Forelimb muscle (tissue), 1 donor: ENCODE measurements at places on chromosomes 3 and 15.

DNA sequence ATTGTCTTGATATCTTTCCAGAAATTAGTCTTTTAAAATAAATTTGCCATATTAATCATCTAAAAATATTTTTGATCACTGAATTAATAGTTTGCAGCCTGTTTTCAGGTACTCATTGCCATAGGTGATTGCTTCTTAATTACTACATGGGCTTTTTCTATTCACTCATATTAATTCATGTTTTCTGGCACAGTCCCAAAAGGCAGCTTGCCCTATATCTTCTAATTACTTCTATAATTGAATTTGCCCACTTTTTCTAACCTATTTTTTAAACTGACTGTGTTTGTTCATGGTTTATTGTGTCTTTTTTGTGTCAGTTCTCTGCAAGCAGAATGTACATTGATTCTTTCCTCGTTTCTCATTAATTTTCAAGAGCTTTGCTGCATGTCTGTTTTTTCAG, 85.7 kb upstream of the SOX2 start:
- no peak for DNase-seq

DNA sequence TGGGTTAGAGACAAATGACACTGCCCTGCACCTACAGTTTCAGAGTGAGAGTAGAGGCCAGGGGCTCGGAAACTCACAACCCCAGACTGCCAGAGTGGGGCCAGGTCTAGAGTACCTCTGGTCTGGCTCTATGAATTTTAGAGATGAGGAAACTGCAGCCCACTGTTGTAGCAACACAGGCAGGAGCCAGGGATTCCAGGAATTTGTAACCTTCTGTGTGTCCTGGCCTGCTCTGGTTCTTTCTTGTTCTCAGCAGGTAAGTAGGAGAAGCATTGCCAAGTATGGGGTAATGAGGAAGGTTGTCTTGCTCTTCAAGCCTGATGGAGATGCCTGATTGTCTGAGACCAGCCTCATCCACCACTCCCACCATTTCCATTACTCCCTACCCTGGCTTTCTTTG, 221.8 kb downstream of the UACA start:
- no peak for DNase-seq

DNA sequence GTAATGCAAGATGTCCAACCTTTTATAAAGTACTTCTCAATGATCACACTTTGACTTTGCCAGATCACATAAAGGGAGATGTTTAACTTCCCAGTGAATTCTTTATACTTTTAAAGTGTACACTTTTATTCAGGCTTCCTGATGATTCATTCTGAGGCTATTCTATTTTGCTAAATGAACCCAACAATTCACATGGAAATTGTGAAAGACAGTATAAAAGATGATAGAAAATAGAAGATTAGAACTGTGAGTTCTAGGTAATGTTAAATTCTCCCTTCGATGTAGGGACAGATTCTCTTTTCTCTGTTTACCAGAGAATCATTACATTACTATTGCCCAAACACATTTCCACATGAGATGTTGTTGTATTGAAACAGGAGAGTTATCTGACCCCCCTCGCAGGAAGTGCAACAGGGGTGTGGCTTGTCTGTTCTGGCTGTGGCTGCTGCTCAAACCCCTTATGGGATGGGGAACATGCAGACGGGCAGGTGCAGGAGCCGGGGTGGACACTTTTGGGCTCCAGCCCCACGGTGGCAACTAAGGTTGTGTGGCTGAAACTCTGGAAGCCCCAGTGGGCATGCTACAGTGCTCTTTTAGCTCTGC, 131.3 kb upstream of the LRTM1 start:
- no peak for DNase-seq

DNA sequence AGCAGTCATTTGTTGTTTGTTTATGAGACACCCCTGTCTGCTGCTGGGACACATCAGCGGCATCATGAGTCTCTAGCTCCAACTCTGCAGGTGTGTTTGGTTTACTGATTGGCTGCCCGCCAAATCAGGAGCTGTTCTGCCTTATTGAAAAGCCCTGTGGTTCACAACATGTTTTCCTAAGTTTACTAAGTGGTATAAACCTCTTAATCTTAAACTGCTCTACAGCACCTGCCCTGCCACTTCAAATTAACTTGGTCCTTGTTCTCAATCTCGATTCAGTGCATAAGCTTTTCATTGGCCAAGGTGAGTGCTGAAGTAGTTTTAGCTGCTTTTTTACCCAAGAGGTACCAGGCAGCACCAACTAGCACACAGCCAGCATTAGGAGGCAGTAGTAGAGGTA, 77.8 kb upstream of the WDR72 start:
- no peak for DNase-seq

DNA sequence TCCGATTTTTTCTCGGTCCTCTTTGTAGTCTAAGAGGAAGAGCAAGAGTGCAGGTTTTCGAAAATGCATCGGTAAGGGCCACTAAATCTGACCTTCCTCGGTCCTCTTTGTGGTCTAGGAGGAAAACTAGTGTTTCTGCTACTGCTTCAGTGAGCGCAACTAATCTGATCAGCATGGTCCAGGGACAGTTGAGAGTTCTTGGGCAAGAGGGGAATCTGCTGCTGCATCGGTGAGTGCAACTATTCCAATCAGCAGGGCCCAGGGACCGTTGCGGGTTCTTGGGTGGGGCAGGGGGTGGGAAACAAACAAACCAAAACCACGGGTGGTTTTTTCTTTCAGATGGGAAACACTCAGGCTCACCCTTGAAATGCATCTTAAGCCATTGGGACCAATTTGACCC, 10.5 kb upstream of the OSBPL11 start:
- no peak for DNase-seq

- DNase-seq, result no peak
Measured at GRCh38 chr15:73822998-73823397, 50.4 kb upstream of the TBC1D21 start.

DNA sequence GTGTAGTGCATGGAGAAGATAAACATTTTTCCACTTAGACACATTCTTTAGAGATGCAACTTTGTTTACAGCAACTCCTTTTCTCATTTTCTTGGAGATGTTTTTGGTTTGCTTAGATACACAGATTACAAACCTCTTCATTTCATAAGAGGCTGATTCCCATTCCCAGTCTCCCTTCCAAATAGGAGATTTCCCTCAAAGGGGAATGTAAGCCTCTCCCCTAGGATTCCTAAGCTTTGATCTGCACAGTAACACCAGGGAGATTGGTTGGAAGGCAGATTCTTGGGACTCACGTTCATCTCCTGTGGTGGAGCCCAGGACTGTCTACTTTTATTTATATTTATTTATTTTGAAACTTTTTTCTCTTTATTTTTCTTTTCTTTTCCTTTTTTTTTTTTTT, 63.2 kb downstream of the MCTP2 start:
- no peak for DNase-seq

GRCh38 chr15:73046073-73046472, 6.2 kb upstream of the NEO1 start:
- no peak for DNase-seq

- no peak for DNase-seq
Measured at GRCh38 chr3:26560081-26560480, 62.5 kb upstream of the LRRC3B start.

- DNase-seq, result no peak
Measured at GRCh38 chr15:69337138-69337537, 38.4 kb downstream of the PAQR5 start.

GRCh38 chr3:161560008-161560637, 63.5 kb downstream of the OTOL1 start:
- no peak for DNase-seq

- DNase-seq, result no peak
Measured at GRCh38 chr15:93020976-93021772, 67.8 kb downstream of the RGMA start.

- no peak for DNase-seq
Measured at GRCh38 chr3:50444213-50444612, 59.2 kb downstream of the CACNA2D2 start.

DNA sequence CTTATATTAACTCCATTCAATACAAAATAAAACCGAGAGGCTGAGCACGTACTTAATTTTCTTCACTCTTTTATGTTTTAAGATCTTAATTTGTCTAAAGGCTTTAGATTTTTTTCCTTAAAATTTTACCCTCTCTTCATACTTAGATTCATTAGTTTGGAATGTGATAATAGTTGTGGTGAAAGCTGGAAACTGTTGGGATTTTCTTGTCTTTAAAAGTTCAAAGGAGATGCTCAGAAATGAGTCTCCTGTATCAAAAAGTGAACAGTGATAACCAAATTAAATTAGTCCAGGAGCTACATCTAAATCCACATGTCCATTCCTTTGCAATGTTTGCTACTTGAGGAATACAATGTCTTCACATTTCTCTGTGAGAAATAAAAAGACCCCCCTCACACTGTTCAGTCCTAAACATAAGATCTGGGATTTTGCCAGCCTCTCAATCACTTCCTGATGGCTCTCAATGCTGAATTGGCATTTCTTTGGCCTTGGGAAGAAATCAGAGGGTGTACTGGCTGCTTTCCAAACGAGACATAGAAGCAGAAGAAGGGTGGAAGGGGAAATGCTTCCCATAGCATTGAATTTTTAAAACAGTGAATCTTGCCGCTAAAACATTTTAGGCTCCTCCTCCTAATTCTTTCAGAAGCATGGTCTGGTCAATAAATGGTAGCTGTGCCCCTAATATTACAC, 245.0 kb downstream of the SHOX2 start:
- no peak for DNase-seq

DNA sequence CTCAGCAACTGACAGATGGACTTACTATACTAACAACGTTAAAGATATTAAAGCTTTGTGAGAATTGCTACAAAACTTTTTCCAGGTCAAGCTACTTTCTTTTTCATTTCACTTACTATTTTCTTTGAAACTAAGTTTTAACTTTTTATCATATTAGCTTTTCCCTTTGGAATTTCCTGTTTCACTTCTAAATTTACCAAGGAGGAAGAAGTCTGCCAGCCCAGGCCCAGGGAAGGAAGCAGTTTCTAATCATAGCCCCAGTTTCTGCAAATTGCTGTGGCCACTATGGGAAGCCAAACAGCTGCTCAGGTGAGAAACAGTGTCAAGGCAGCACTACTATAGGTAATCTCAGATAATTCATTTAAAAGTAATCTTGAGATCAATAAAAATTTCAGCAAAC, 18.4 kb downstream of the CYFIP1 start:
- no peak for DNase-seq

GRCh38 chr3:128446821-128447220, 19.9 kb downstream of the DNAJB8 start:
- DNase-seq, result no peak

DNA sequence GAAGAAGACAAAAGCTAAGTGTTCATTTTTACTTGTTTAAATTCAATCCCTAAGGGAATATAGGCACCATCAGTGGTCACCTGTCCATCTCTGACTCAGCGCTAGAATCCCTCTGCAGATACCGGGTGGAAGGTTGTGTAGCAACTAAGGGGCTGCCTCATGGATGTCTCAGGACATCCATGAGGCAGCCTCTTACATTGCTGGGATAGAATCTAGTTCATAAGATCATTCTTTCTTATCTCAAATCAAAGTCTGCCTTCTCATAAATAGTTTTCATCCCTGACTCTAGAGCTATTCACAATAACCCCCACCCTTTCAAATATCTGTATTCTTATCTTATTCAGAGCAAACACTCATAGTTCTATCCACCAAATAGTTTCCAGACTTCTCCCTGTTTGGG, 38.1 kb downstream of the HSPBAP1 start:
- no peak for DNase-seq

GRCh38 chr15:50854601-50855490, 53.6 kb upstream of the AP4E1 start:
- no peak for DNase-seq
